ENCODE measurements at places on chromosomes 3 and 15.

DNA sequence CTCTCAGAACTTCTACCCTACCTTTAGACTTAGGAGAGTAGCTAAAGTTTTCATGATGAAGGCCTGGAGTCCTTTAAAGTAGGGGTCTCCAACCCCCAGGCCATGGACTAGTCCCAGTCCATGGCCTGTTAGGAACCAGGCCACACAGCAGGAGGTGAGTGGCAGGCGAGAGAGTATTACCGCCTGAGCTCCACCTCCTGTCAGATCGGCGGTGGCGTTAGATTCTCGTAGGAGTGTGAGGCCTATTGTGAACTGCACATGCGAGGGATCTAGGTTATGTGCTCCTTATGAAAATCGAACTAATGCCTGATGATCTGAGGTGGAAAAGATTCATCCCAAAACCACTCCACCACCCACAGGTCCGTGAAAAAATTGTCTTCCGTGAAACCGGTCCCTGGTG is 18.3 kb upstream of the CACNA2D3 start:
- no peak for DNase-seq

- DNase-seq, result no peak
These were observed 68.9 kb downstream of the DOCK3 start for GRCh38 chr3:50743643-50744042.

DNA sequence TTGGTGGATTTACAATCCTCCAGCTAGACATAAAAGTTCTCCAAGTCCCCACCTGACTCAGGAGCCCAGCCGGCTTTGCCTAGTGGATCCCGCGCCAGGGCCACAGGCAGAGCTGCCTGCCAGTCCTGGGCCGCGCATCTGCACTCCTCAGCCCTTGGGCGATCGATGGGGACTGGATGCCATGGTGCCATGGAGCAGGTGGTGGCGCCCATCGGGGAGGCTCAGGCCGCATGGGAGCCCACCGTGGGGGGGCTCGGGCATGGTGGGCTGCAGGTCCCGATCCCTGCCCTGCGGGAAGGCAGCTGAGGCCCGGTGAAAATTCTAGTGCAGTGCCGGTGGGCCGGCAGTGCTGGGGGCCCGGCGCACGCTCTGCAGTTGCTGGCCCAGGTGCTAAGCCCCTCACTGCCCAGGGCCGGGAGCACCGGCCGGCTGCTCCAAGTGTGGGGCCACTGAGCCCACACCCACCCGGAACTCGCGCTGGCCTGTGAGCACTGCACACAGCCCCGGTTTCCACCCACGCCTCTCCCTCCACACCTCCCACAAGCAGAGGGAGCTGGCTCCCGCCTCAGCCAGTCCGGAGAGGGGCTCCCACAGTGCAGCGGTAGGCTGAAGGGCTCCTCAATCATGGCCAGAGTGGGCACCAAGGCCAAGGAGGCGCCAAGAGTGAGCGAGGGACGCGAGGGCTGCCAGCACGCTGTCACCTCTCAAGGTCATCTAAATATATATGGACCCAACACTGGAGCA is 38.8 kb upstream of the IGSF11 start:
- no peak for DNase-seq

DNA sequence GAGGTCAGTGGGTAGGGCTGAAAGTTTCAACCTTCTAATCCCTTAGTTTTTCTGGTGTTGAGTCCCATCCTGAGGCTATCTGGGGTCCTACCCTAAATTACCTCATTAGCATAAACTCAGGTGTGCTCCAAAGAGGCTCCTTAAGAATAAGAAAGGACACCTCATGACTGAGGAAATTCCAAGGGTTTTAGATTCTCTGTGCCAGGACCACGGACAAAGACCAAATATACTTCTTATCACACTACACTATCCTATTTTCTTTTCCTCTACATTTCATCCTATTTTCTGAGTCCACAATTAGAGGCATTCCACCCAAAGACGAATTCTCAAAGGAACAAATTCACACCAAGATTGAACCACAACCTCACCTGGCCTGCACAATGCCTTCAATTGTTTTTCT is 9.8 kb upstream of the THSD4 start:
- DNase-seq, result no peak

DNA sequence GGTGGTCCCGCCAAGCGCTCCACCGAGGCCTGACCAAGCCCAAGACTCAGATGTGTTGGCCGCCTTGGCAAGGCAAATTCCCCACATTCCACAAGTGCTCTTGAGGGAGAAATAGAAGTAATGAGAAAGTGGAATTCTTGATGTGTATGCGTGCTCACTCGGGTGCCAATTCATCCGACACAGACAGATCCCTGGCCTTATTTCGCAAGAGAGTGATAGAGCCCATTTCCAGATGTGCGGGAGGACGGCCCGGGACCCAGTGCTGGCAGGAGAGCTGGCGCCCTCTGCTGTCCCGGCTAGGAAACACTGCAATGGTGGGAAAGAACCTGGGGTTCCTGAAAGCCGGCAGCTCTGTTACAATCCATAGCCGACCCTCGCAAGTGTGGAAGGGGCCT is 76.0 kb downstream of the HMG20A start:
- peak; percentile 36 for DNase-seq

DNA sequence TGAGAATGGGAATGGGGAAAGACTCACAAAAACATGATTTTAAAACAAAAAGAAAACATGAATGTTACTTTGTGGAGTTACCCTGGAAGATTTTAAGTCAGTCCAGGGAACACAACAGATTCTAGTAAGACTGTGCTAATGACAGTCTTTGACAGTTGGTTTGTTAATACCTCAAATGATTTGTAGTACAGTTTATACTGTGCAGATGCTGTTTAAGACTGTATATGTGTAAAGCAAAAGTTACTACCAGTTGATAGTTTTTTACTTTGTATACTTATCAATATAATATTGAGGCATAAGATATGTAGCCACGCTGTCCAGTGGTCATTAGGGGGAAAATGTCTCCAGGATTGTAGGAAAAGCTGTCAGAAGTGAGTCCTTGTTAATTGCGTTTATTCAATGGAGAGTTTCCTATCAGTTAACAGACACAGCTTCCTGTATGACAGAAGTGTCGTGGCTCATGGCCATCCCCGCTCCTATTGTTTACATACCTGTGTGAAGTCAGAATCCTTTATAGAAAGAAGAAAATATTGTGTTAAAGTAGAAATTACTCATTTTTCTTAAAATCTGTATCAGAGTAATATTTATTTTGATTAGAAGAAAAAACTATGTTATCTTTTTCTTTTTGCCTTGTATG is 36.0 kb downstream of the NKIRAS1 start:
- DNase-seq, result no peak

GRCh38 chr15:53671545-53671944 is 87.9 kb downstream of the WDR72 start:
- no peak for DNase-seq

- no peak for DNase-seq
These were observed 39.9 kb downstream of the DENND4A start for GRCh38 chr15:65752151-65752700.
